ENCODE measurements at places on chromosomes 7 and 10.
A peak's percentile ranks its signal among the peaks of the same experiment; 100 is the strongest.

- DNase-seq, result no peak
Observed at GRCh38 chr10:29252811-29253689, 35.8 kb upstream of the LYZL1 start.

GRCh38 chr7:4883372-4884144 lies at the start of gene RADIL:
Gene RADIL (minus strand): TSS chr7:4883716. CDS start chr7:4878139, 5,577 bp downstream.
- peak; percentile 87 for DNase-seq

DNA sequence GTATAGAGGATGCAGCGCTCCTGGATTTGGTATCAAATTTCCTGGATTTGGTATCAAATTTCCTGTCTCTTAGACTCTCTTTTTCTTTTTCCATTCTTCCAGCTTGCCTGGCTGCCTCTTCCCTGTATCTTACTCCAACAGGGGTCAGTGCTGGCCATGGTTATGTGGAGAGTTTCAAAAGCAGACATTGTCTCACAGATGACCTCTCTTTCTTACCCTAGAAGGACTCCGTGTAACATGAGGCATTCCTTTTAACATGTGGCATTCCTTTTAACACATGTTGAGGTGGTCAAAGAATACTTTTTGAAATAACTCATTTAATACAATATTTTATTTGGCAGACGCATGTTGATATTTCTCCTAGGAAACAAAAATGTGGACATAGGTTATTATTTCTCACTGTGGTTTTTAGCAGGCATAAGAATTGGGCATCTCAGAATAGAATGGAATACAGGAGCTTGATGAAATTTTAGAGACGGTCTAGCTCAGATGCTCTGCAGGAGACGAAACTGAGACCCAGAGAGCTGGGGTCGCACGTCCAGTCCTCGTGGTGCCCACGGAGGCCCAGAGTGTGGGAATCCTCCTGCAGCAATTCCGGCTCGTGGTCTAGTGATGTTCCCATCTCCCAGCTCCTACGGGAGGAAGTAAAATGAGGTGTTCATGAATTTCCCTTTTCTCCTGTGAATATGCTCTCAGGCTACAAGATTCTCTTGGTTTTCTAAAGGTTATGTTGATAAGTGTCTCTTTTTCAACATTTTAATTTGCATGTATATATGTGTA lies 59.6 kb upstream of the PITRM1 start:
- DNase-seq, result no peak

DNA sequence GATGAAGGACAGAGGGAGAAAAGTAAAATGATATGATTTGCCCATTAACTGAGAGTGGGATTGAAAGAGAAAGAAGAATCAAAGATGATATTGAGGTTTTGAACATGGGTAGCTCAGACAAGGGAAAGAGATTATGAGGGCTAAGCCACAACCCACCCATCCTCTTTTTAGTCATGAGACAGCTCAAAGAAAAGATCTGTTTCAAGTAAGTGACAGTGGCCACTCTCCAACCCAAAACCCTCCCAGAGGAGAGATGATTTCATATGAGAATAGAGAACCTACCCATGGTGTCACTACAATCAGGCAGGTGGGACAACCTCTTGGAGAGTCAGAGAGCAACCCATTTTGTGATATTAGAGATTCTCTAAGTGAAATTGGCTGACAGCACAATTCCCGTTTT lies 32.2 kb downstream of the PLXNA4 start:
- no peak for DNase-seq

DNA sequence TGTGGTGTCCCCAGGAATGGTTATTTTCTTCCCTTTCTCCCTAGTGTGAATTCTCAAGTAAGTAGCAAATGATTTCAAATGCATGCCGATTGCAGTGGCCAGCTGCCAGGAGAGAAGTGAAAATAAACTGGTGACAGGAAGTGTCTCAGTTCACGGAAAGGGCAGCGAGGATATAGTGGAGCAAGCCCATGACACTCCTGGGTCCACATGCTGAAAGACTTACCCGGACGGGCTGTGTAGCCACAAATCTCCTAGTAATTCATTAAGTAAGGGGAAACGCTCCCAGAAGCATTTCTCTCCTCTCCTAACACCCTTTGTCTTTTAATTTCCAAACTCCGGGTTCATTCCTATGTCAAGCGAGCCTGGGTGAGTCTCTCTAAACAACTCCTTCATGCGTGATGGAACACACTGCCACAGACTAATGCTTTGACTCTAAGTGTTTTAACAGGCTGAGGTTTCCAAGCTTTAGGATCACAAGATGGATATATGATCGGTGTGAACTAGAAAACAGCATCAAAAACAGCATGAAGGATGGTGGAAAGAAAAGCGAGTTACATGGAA lies 125.6 kb downstream of the CYP26A1 start:
- peak; percentile 32 for DNase-seq

DNA sequence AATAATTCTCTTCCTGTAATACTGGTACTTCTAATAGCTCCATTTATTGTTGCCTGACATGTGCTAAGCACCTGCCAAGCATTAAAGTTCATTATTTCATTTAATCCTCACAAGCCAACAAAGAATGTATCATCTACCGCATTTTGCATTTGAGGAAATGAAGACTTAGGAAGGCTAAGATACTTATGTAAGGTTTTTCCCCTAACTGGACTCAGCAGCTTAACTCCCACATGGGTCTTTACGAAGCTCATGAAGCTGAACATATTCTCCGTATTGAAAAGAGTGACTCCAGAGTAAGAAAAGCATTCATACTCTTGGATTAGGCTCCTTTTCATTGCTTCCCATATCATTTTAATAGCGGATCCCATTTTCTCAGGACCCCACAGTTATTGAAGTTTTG lies 155.7 kb upstream of the TMEM72 start:
- no peak for DNase-seq

DNA sequence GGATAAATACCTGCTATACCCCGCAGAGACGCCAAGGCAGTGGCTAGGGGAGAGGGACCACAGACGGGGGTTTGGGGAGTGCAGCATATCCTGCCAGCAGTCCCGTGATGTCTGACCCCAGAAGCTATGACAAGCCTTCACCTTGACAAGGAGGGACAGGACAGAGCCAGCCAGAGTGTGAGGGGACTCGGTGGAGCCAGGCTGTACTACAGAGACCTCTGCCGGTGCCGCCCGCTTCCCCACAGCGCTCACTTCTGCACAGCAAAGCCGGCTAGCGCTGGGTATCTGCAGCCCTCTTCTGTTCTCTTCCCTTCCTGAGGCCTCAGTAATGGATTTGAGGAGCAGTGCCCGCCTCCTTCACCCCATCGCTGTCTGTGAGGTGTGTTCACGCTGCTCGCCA lies 47.0 kb upstream of the PFKP start:
- DNase-seq, result no peak

- no peak for DNase-seq
Observed at GRCh38 chr10:76231286-76231934, 800.0 kb downstream of the LRMDA start.

GRCh38 chr7:39461263-39461820 lies 104.9 kb upstream of the YAE1 start:
- DNase-seq, result no peak

DNA sequence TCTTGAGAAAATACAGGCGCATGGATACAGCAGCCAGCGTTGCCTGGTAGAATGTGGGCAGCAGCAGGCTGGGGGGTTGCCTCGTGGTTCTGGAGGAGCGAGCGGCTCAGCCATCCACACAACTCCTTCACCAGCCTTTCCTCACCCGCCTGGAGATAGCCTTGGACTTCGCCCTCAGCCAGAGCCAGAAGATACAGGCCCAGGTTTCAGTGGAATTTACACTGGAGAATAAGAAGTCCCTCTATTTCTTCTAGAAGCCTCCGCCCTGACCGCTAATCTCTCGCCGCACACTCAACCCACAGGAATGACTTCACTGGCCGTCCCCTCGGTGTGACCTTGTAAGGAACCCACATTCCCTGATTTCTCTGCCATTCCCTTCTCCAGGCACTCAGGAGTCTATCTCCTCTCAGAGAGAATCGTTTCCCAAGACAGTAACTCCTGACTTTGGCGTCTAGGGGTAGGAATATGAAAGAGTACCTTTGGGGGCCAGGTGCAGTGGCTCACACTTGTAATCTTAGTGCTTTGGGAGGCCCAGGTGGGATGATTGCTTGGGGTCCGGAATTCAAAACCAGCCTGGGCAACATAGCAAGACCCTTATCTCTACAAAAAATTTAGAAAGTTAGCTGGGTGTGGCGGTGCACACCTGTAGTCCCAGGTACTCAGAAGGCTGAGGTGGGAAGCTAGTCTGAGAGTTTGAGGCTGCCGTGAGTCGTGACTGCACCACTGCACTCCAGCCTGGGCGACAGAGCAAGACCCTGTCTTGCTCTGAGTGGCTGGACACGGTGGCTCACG lies 52.0 kb upstream of the ECHDC3 start:
- no peak for DNase-seq

Data from CD4-positive, alpha-beta T cell treated with Interleukin-15 for 1 hour (primary cell).